ENCODE measurements at places on chromosomes 6 and 20.

GRCh38 chr6:85408039-85408438 lies 41.8 kb upstream of the NT5E start:
- DNase-seq: no peak

DNA sequence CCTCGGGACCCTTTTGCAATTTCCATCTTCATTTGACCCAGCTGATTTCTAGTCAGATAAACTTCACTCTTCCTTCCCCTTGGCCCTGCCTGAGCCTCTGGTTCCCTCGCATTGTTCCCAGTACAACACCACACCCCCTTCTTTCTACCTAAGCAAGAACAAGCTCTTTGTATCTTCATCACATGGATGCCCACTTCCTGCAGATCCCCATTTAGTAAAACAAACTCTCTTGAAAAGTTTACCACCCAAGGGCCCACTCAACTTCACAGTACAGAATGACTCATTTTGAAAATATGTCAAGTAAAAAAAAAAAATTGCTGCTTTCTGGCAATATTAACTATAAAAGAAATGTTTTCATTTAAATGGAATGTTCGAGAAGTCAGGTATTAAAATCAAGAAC lies 5.2 kb downstream of the FAXC start:
- DNase-seq: no peak

DNA sequence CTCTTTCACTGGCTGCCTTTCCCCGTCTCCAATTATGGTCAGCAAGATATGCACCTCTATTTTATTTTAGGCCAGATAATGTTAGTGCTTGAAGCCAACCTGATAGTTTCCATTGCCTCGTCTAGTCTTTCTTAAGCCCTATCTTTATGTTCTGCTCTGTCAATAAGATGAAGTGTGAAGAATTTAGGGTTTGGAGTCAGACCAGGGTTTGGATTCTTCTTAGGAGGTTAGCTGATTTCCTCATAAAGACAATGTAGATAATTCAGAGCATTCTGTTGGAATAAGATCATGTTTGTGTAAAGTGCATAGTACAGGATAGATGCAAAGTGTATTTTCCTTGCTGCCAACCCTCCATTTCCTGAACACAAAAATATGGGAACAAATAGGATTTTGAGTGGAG lies 43.8 kb downstream of the PKIB start:
- DNase-seq: no peak

DNA sequence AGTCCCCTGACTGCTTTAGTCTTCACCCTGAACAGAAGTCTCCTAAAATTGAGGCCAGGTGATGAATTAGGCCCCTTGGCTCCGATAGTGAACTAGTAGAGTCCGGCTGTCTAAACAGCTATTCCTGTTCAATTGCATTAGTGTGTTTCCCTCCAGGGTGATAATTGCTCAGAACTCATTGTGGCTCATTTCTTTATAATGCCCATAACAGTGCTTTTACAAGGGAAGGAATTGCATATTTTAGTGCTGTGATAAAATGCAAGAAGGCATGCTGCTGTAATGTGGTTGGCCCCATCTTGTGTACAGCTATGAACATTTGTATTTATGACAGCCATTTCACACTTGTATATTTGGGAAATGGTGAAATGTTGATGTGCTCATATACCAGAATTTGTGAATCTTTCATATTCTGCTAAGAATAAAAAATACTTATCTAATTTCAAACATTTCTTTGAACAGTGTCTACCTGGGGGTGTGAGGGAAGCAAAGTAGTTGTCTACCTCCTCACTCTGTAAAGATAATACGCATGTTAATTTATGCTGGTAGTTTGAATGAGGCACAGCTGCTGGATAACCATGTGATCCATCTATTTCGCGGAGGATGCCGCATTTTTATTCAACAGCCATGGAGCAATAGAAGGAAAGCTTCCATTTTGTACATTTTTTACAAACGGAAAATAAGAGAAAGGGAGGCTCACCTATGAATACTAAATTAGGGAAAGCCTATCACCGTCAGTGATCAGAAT lies 451.4 kb downstream of the NKAIN2 start:
- peak; percentile 2 for DNase-seq

DNA sequence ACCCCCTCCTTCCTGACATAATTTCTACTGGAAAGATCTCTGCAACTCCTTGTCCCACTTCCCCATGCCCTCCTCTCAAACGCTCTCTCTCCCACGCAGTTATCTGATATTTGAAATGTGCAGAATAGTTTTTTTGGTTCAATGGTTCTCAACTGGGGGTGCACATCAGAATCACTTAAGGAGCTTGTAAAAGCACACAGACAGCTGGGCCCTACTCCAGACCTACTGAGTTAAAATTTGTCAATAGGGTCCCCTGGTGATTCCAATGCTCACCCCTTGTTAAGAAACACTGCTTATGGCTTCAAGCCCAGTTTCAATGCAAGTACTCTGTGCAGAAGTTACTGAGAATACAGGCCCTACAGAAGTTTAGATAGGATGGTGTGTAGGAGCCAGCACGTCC lies 45.2 kb upstream of the KCNK16 start:
- DNase-seq: no peak

GRCh38 chr6:85115376-85115775 lies 334.5 kb upstream of the NT5E start:
- DNase-seq: no peak

DNA sequence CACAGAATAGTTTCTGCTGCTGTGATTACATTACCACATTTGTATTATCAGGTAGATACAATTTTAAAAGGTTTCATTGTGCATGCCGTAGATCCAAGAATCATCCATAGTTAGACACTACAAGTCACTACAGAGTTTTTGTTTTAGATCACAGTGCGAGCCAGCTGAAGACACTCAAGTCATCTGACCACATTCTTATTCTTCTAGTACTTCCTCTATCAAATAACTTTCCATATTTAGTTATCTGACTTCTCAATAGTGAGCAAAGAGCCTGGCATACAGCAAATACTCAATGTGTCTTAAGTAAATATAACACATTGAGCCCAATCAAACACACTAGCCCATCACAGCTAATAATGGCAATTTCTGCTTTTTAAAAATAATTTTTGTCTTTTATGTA lies 195.4 kb downstream of the ASCC3 start:
- no peak for DNase-seq

DNA sequence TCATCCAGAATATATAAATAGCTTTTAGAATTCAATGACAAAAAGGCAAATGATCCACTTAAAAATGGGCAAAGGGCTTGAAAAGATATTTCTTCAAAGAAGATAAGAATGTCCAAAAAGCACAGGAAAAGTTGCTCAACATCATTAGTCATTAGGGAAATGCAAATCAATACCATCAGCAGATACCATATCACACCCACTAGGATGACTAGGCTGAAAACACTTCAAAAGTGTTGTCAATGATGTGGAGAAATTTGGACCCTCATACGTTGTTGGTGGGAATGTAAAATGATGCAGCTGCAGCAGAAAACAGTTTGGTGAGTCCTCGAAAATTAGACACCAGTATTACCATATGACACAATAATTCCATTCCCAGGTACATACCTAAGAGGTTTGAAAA lies 303.6 kb upstream of the SLC35B3 start:
- no peak for DNase-seq

GRCh38 chr20:62711703-62712101 lies 3.1 kb downstream of the NTSR1 start:
- DNase-seq: peak; percentile 84

- no peak for DNase-seq
Observed at GRCh38 chr6:139917951-139918630, 543.6 kb upstream of the CITED2 start.

GRCh38 chr20:48885237-48885636 lies 36.3 kb upstream of the ARFGEF2 start:
- no peak for DNase-seq

DNA sequence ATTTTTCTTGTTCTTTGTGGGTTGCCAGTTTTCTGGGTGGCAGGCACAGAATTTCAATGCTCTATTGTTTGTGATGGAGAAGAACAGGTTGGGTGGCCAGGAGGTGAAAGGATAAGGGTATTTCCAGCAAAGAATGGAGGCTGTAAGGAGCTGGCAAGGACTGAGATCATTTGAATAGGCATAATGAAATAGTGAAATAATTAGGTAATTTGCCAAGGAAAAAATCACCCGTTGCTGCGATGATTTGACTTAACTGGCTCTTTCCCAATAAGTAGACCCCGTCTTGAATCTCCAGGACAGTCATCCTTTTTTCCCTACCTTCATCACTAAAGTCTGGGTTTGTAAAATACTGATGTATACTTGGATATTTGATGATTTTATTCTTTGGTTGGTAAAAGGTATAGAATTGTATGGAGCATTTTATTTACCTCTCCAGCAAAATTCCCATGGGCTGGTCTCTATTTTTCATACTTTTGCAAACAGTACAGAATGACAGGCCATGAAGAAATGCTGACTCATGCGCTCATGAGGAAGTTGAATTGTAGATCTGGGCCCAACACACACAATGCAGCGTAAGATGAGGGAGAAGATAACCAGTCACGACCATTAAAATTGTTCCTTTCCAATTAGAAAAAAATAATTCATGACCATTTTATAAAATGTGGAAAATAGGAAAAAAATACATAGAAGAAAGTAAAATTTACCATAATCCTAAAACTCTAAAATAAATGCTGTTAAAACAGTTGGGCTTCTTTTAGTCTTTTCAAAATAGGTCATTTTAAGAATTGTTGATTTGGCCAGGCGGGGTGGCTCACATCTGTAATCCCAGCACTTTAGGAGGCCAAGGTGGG lies 2.4 kb upstream of the GCNT2 start:
- no peak for DNase-seq

DNA sequence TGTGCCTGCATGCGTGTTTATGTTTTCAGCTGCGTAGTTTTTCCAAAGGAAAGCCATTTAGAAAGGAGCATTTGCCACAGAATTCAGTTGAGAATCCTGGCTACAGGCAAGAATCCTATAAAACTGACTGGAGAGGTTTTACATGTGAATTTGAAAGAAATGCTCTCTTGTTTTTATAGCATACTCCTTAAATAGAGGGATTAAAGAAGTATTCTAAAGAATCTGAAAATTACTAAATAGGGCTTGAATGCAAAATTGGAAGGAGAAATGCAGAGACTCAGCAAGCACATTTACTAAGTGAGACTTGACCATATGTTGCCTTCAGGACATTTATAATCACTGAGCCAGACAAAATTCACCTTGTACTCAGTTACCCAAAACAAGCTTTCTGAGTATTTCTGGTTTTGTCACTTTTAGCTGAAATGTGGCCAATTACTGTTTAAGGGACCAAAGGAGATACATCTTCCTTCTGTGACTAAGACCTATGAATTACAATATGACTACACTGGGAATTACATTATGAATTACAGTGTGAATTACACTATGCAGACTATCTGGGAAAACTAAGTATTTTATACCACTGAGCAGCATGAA lies 107.4 kb upstream of the ASCC3 start:
- DNase-seq: no peak

DNA sequence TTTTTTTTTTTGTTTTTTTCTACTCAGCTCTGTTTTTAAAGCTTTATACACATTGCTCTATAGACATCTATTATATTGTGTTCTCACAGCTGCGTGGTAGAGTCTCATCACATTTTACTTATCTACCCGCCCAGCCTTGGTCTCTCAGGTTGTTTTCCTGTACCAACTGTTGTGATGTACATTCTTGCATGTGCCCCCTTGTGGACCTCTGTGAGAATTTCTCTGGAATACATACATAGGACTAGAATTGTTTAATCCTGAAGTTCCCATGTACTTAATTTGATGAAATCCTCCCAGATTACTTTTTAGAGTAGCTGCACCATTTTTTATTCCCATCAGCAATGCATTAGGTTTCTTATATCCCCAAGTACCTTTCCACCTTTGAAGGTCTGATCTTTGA lies 40.4 kb upstream of the TINAG start:
- no peak for DNase-seq

DNA sequence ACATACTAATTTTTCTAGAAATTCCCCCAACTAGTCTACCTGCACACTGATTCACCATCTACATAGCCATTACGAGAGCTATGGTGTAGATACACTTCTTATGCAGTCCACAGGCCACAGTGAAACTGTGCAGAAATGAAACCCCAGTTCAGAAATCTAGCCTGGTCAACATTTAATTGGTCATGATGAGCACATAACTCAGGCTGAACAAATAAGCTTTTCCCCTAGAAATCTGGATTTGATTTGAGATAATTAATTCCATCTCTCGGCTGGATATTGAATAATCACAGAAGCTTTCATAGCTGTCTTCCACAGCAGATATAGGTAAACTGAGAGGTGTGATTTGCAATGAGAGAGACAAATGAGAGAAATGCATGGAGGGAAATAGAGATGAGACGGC lies 22.6 kb upstream of the TINAG start:
- DNase-seq: no peak

DNA sequence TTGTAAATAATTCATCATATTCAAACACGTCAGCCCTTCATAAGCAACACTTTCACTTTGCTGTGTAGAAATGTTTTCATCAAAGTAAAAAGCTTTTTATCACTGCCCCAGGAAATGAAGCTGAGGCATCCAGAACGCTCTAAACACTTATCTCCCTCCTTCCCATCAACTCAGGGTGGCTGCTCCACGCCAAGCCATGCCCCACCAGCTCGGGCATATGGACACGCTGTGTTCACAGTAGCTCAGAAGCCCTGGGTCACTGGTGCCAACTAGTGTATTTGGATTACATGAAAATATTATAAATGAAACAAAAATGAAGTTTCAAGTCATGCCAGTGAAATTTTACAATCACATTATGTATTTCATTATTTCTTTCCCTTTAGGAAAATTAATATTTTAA lies 10.3 kb downstream of the PDE10A start:
- no peak for DNase-seq

GRCh38 chr6:169723200-169723909 lies 945 bp downstream of the PHF10 start:
- peak; percentile 37 for DNase-seq

DNA sequence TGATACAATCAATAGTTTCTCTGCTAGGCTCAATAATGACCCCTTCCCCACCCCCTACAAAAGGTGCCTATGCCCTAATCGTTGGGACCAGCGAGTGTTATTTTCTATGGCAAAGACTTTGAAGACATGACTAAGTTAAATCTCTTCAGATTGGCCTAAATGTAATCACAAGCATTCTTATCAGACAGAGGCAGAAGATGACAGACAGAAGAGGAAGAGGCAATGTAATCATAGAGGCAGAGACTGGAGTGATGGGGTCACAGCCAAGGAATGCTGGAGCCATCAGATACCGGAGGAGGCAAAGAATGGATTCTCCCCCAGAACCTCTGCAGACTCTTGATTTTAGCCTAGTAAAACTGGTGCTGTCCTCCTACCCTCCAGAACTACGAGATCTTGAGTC lies 159.3 kb downstream of the EDN1 start:
- DNase-seq: no peak

GRCh38 chr20:4876301-4876700 lies 125.0 kb downstream of the SLC23A2 start:
- no peak for DNase-seq

DNA sequence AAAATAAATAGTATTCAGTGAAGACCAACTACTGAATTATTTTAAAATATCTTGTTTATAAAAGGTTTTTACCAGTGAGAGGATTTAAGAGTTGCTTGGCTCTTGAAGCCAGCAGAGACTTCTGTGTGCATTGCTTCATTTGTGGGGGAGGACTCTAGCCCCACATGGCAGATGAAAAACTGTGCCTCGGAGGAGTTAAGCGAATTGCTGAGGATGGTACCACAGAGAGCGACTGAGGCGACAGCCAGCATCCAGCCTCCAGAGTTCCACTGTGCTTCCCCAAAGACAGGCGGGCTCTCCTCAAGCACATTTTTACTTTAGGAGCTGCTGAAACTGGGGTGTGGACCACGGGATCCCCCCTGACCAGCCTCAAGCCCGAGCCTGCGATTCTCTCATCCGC lies 80.7 kb downstream of the THBS2 start:
- DNase-seq: no peak

- no peak for DNase-seq
Observed at GRCh38 chr6:22300273-22300998, 3.6 kb upstream of the PRL start.

- no peak for DNase-seq
Observed at GRCh38 chr6:81547149-81547548, 205.3 kb downstream of the TENT5A start.

All from NCI-H1092 (cell line).